Right forelimb (tissue), 1 donor: ENCODE measurements at places on chromosomes 12 and 14.
A peak's percentile ranks its signal among the peaks of the same experiment; 100 is the strongest.

GRCh38 chr12:52382854-52383253 lies 2.6 kb downstream of the KRT84 start:
- DNase-seq, result no peak

DNA sequence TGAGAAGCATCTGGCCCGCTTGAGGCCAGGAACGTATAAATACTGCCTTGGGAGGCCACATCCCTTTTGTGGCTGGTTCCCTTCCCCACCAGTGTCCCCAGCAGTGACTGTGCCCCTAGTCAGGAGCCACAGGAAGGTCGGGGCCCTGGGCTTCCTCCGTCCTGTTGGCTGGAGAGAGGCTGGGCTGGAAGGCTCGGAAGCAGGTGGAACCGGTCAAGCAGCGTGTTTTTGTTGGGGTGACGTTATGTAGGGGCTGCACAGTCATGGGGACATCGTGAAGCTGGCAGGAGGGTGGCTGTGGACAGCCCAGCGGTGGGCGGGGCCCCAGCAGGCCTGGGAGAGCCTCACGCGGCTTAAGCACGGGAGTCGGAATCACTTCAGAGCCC lies 10.1 kb downstream of the XRCC3 start:
- DNase-seq, result no peak

DNA sequence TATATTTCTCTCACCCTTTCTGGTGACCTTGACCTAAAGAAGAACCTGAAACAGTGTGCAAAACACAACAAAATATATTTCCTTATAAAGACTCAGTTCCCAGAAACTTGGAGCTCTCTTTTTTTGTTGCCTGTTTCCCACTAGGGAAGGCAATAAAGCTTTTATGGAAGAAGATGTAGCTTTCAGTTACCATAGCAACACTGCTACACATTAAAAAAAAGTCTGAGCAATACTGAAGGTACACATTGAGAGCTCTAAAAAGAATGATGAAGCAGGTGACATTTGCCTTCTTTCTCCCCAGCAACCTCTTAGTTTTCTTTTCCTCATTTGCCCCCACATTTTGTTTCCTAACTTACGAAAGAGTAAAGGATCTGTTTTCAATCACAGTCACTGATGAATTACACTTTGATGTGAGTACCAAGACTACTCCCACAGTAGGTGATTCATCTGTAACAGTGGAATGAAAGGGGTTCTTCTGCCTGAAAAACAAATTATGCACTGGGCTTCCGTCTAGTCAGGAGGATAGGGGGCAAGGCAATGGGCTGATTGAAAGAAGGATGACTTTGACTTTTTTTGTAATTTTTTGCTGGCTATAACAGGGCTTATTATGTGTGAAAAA lies 1.1 kb upstream of the CATSPERB start:
- no peak for DNase-seq

DNA sequence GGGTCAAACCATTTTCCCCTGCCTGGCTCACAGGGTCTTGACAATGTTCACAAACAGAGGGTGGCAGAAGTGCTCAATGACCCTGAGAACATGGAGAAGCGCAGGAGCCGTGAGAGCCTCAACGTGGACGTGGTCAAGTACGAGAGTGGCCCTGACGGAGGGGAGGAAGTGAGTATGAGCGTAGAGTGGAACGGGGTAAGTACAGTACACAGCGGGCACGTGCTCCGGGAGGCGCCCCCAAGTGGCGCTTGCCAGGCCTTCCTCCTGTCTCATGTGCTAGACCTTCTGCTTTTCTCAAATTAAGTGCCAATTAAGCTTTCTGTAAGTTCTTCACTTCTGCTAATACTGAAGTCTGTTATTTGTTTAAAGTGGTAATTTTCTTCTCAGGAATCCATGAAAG lies 35.9 kb downstream of the XRCC3 start:
- no peak for DNase-seq

- DNase-seq, result no peak
Observed at GRCh38 chr12:77374673-77375072, 309.3 kb upstream of the E2F7 start.

GRCh38 chr12:20865873-20866272 lies 55.4 kb downstream of the SLCO1B3 start:
- no peak for DNase-seq

DNA sequence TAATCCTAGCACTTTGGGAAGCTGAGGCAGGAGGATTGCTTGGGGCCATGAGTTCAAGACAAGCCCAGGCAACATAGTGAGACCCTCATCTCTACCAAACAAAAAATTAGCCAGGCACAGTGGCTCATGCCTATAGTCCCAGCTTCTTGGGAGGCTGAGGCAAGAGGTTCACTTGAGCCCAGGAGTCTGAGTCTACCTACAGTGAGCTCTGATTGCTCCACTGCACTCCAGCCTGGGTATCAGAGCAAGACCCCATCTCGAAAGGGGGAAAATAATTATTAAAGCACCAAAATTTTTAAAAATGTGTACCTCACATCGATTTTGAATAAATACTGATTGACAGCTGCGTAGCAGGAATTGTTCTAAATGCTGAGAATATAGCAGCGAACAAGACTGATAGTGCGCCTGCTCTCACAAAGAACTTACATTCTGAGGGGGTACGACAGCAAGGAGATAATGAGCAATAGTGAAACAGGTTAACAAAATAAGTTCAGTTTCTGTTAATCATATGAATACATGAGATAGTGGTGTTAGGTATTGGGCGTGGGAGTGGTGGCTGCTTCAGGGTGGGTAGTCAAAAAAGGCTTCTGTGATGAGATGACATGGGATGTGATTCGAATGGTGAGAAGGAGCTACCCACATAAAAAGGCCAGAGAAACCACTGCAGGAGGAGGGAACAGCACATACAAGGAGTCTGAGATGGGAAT lies 19.6 kb downstream of the HCFC2 start:
- no peak for DNase-seq

DNA sequence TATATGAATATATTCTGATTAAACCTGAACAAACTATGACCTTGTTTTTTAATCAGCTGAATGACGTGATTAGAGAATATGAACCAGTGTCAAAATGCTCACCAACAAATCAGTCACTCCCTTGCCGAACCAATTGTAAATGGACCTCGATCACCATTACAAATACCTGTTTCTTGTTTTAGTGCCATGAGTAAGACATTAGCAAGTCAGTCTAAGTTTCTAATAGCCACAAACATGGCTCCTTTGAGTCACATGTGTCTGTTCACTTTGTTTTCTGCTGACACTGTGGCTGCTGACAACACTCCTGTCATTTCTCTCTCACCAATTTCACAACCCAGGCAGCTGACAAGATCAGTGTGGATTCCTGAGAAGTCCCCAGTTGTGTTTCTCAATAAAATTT lies 286.2 kb upstream of the MDGA2 start:
- no peak for DNase-seq

GRCh38 chr12:50581226-50582184 lies 76.7 kb downstream of the DIP2B start:
- DNase-seq, result no peak

DNA sequence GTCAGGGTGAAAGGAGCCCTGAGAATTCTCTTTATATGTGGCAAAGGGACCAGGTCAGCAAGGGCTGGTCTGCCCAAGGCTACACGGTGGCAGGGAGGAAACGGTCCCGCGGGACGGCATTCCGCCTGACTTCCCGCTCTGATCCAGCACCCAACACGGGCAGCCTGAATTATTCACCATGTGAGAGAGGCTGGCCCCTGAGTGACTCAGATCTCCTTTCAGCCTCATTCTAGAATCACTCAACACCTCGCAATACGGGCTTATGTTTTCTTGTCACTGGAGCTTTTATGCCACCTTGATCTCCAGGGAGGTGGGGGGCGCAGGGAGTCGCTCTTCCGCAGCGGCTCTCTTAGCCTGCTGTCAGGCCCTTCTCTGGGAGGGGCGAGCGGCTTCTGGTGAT lies 8.5 kb downstream of the LRTM2 start:
- DNase-seq, result no peak

GRCh38 chr14:71730471-71730870 lies 201.8 kb upstream of the RGS6 start:
- DNase-seq, result no peak

- DNase-seq, result no peak
Observed at GRCh38 chr14:35343702-35344101, 51.5 kb downstream of the PSMA6 start.

GRCh38 chr12:45336331-45336730 lies 120.4 kb downstream of the ANO6 start:
- no peak for DNase-seq

GRCh38 chr14:56844406-56845002 lies 34.2 kb upstream of the OTX2 start:
- DNase-seq, result no peak

DNA sequence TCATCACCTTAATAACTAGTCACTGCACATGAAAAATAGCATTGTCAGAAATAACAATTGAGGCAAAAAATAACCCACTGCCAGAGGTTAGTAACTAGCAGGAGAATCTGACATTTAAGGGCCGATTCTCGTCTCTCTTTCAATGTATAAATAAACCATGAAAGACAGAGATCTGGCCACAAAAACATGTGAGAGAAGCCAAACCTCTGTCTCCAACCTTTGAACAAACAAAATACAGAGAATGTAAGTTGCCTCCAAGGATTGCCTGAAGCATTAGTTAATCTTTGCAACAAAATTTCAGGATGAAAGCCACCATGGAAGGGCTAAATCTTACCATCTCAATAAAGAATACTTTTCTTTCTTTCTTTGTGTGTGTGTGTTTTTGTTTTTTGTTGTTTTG lies 257.4 kb upstream of the TMTC1 start:
- no peak for DNase-seq

DNA sequence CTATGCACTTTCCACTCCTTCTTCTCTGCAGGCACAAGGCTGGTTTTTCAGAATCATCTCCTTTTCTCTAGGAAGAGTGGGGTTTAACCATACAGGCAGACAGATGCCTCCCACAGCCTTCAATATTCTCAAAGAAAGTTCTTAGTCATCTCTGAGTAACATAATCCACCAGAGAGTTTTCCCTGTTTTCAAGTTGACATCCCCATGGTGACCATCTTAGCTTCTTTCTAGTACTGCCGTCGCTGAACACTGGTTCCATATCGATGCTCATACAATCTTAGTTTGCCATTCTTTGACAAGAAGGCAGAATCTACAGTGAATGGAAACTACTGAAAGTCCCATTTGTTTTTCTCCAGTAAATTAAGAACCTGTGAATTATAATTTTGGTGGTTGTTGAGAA lies 28.6 kb downstream of the TPH2 start:
- DNase-seq, result no peak

DNA sequence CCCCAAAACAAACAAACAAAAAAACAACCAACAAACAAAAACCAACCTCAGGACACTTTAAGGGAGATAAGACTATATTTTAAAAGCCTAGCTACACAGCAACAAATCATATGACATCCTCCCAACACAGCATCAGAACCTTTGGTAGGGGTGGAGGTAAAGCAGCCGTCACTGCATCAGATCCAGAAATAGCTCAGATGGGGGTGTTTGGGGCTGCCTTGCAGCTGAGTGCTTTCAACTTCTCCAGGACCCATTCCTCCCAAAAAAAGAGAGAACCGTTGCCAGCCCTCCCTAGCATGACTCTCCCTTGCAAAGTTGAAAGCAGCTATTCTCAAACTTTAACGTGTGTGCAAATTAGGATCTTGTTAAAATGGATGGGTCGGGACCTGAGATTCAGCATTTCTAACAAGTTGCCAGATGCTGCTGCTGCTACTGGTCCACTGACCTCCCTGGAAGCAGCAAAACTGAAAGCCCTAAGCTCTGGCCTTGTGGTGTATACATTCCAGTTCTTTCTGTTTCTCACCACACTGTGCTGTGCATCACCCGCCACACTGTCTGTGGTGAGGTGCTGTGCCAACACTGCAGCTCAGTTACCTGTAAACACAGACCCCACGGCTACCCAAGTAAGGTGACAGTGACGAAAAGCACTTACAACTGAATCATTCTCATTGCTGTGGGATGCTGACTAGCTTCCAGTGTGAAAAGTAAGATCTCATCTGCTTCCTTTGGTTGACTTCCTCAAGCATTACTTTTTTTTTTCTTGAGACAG lies 54.0 kb downstream of the SLC38A1 start:
- no peak for DNase-seq

DNA sequence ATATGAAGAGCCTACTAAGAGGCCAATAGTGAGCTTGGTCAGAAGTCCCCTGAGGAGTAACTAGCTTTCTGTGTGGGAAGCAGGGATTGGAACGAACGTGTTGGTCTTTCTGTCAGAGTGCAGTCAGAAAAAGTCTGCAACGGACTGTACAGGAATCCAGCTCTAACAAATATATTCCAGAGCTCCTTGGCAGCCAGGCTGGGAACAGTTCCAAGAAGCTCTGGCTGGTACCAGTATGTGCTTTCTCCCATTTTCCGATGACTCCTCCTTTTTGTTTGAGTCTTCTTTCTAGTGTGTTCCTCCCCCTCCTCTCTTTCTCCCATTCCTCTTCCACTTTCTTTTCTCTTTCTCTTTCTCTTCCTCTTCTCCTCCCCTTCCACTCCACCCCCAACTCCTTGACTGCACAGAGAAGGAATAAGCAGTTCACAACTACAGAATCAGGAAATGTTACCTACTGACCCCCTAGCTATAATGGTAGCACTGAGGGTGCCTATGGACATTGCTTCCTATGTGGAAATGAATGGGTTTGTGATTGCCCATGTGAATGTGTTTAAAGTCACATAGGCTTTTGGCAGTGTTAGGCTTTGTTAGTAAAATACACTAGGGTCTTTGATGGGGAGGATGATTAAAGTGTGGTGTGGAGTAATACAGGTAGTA lies 59.9 kb downstream of the TTLL5 start:
- DNase-seq, result peak; percentile 83

DNA sequence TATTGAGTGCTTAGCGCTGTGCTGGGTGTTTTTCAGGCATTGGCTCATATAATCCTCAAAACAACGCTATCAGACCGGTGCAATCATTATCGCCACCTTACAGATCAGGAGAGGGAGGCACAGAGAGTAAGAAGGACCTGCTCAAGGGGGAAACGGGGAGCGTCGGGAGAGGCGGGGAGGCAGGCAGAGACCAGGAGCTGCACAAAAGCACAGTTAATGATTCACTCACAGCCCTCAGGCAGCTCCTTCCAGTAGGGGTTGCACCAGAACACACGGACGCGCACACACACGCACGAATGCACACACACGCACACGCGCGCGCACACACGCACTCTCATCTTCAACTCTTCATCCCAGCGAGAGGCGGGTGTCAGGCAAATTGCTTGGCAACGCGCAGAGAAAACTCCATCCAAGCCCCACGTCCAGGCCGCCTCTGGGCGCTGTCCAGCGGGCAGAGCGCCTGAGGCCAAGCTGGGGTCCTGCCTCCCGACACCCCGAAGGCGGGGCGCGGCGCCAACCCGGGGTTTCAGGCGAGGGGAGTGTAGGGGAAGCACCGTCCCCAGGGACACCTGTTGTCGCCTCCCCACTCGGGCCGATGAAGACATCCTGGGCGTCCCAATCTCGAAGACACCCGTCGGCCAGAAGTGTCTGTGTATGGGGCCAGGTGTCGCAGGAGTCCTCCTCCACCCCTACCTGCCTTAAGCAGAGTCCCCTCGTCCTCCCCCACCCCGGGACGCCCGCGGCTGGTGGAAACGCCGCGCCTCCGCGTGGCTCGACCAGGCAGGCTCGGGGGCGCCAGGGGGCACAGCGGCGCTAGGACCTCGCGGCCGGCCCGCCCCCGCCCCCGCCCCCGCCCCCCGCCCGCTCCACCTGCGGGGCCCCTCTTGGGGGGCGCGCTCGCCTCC lies 35.5 kb upstream of the STON2 start:
- peak; percentile 70 for DNase-seq

GRCh38 chr14:37443461-37443860 lies 151.6 kb downstream of the FOXA1 start:
- DNase-seq, result no peak

- peak; percentile 63 for DNase-seq
Observed at GRCh38 chr14:105050551-105050897, 14.7 kb downstream of the GPR132 start.
